ENCODE measurements at places on chromosomes 3 and 15. TPM values are rescaled to one million over a fixed set of nuclear protein-coding genes. Genes with fewer than 3 reads are reported as not detected.
A peak's percentile ranks its signal among the peaks of the same experiment; 100 is the strongest.

The ISG20 gene
- total RNA-seq = 4.6 TPM

DNA sequence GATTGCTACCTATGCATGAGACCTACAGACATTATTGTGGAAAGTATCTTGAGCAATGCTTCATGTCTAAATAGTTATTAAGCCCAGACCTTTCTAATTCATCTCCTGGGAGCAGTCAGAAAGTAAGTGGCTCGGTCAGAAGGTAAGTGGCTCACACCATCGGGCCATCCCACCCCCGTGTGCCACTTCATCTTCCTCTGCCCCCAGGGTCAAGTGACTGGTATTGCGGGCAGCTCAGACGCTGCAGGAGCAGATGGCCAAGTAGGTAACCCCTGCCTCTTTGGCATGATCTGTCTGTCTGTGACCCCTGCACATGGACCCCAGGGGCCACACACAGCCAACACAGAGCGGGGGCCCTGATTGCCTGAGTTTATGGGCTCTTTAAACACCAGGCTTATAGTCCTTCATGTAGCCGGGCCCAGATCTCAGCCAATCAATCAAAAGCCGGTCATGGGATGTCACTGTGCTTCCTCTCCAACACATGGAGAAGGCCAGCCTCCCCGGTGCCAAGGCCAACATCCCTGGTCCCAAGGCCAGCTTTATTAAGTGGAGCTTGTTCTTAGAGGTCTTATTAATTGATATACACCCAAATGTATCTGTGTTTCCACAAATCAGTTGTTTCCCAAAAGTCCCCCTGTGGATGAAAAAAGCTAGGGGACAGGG, 42.9 kb downstream of the LARP6 start:
- DNase-seq = no peak

GRCh38 chr15:67091071-67091979, 25.9 kb downstream of the SMAD3 start:
- DNase-seq = peak; percentile 85

DNA sequence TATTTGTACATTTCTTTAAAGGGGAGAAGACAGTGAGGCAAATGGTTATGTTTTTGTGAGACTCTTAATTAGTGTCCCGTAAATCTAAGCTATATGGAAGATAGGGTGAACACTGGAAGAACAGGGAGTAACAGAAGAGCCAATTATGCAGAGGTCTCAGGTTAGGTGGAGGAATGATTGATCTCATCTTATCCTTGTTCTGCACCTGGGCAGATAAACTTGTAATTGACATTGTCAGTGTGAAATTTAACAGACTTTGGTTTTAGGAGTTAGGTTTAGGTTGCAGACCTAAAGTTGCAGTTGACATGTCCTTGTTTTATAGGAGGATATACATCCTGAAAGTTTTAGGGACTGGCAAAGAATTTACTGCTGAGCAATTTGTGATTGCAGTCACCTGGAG, 3.1 kb upstream of the TWF2 start:
- DNase-seq = no peak

The IQCF5 gene
- total RNA-seq = 18.3 TPM

The MAP4 gene
- total RNA-seq = 54.9 TPM

The TGM4 gene
- total RNA-seq = 3.1 TPM

The CCDC13 gene
- not detected for total RNA-seq
